ENCODE measurements at places on chromosomes 7 and 10.

DNA sequence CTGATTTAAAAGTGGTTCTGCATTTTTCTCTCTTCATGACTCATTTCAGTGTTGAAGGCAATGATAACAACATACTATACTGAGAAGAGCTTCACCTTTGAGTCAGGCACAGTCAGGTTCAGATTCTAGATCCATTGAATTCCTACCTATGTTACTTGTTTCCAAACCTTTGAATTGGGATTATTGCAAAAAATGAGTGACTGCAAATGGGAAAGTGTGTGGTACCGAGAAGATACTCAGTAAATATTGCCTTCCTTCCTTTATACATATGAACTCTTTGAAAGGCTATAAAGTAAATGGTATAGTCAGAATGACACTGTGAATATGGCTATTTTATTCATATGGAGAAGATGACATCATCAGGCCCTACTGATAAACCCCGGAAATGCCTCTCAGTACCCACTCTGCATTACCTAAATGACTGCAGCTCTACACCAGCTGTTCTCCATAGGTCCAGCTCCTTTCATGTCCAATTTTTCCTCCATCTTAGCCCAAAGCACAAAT lies 66.7 kb upstream of the FGL2 start:
- no peak for DNase-seq

GRCh38 chr7:25084821-25085220 lies 40.2 kb downstream of the CYCS start:
- no peak for DNase-seq

DNA sequence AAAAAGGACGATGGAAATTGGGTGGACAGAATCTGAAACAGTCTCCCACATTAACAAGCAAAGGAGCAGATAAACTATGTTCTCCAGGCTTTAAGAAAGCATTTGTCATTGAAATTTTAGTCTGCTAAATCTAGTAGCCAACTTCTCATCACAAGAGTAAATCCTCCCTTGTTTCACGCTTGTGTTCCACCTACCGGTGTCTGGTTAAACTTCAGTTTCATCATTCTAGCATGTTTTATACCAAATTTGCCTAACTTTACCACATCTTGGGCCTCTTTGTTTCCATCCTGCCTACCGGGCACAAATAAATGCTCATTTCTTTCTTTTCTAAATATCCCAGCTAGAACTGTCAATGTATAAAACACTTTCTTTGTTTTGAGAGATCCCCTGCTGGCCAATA lies 5.8 kb downstream of the LIPA start:
- peak; percentile 19 for DNase-seq

DNA sequence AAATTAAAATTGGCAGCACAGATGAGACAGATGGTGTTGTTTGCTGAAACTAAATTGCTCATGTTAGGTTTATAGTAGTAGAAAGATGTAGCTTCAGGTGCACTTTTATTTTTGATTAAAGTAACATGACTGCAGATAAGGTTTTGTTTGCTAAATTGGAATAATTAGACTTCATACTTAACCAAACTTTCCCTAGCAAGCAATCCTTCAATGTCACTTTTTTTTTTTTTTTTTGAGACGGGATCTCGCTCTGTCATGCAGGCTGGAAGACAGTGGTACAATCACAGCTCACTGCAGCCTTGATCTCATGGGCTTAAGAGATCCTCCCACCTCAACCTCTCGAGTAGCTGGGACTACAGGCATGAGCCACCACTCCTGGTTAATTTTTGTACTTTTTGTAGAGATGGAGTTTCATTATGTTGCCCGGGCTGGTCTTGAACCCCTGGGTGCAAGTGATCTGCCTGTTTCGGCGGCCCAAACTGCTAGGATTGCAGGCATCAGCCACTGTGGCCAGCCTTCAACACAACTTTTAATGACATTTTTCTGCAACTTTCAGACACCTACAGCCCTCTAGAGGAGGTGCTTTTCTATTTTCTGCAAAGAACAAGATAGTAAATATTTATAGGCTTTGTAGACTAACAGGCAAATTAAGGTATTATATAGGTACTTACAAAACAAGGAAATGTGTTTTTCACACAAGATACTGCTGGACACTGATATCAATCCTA lies 84.8 kb upstream of the CCNY start:
- no peak for DNase-seq

DNA sequence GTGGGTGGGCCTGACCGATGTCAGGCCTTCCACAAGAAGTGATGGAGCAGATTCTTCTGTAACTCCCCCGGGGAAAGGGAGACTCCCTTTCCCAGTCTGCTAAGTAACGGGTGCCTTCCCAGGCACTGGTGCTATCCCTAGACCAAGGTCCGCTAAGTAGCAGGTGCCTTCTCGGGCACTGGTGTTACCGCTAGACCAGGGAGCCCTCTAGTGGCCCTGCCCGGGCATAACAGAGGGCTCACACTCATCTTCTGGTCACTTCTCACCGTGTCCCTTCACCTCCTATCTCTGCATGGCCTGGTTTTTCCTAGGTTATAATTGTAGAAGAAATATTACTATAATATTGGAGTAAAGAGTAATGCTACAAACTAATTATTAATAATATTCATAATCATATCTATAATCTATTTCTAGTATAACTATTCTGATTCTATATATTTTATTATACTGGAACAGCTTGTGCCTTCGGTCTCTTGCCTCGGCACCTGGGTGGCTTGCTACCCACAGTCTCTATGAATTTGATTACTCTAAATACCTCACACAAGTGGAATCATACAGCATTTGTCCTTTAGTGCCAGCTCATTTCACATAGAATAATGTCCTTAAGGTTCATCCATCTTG lies 1378.7 kb downstream of the XPNPEP1 start:
- DNase-seq: peak; percentile 5

- no peak for DNase-seq
Observed at GRCh38 chr10:48391994-48392393, 85.5 kb downstream of the MAPK8 start.

- no peak for DNase-seq
Observed at GRCh38 chr7:101593556-101593955, 35.5 kb downstream of the MYL10 start.

DNA sequence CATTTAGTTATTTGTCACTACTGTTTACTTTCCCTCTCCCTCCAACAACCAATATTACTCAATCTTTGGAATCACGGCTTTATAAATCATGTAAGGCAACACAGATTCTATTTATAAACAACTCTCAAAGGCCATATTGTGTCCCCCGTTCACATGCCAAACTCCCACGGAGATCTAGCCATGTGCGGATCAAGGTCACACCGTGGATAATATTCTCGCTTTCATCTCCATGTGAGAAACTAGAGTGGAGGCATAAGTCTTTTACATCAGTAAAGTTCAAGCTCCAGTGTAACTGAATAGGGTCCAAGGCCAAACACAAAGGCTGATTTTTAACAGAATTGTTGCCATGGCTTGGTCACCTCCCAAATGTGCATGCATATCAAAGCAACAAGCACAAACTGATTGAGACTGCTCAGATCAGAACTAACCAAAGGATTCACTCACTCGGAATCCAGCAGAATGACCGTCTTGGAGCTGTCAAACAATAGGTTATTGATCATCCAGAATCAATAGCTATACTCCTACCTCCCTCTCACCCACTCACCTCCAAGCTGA lies 569.5 kb upstream of the LRRN3 start:
- DNase-seq: no peak

- no peak for DNase-seq
Observed at GRCh38 chr7:100642534-100642907, 1.2 kb upstream of the TFR2 start.

- DNase-seq: no peak
Observed at GRCh38 chr10:58700591-58700990, 187.9 kb downstream of the BICC1 start.

DNA sequence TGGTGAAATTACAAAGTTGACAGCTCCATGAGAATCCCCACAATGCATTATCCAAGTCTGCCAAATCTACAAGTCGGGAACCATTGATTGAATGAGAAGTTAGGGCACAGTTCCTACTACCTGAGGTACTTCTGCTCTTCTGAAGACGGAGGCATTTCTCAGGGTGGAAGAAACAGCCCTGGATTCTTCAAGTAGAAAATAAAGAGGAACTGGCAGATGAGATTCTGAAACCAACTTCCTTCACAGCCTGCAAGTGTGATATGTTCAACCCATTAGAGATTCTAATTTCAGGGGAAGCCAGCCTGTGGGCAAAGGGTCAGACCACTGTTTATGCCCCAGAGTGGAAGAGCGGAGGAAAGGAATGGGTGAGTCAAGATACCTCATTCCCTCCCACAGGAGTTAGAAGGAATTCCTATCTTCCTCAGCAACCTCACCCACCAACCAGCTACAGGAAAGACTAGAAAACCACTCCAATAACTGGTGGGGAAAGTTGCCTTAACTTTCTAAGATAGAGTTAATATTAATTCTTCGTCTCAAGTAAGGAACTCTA lies 50.5 kb upstream of the BMPER start:
- DNase-seq: no peak

DNA sequence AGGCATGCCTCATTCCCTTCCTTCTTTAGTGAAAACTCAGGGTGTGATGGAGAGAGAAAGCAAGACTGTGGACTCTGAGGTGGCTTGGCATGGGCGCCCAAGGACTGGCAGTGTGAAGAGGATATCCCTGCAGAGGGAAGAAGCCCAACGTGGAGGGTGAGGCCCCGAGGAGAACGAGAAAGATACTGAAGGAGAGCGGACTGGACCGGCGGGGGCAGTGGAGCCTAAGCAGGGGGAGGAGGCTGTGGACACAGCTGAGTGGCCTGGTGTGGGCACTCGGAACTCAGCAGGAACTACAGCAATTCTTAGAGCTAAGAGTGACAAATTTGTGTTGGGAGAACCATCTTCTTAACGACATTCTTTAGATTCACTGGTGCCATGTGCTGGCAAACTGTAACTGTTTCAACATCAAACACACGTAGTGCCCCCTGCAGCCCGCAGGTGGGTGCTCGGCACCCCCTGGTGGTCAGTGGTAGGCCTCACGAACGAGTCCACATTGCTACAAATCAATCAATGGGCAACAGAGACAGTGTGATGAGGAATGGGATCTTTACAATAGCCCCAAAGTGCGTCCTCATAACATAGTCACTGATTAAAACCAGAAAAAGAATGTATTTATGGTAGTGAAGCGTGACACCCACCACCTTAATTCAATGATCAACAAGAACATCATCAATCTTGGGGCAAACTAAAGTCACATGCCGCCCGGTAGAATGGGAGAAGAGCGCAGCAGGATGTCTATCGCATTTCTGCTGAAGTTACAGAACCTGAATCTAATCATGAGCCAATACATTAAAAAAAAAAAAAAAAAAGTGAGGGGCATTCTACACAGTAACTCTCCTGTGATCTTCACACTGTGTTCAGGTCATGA lies 2.0 kb upstream of the SFTPA1 start:
- DNase-seq: no peak

GRCh38 chr10:59904426-59905065 lies 1.8 kb downstream of the CCDC6 start:
- no peak for DNase-seq

- no peak for DNase-seq
Observed at GRCh38 chr10:14740684-14741247, 33.9 kb downstream of the FAM107B start.

GRCh38 chr7:30929686-30930085 lies 18.0 kb downstream of the AQP1 start:
- no peak for DNase-seq

Measured in C1 segment of cervical spinal cord (tissue), 14 donors.